T-helper 2 cell treated with Interferon-gamma antibody and Interleukin-4, amounts not matched to agents 5 μg/mL and 100 μg/mL, for 36 hours (primary cell): ENCODE measurements at places on chromosomes 7 and 10.

DNA sequence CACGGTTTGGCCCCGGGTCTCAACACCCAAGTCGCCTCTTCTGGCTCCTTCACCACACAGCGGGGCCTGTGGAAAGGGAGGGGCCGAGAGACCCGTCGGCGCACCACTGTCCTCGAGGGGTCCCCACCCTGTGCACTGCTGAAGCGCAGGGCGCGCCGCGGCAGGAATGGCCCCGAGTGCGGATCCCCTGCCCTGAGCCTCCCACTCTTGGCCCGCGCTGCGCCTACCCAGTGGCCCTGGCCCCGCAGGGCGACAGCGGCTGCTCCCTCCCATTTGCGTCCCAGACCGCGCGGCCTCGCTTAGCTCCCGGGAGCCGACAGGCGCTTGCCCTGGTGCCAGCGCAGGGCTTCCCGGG is 2.1 kb upstream of the SFMBT2 start:
- no peak for DNase-seq

DNA sequence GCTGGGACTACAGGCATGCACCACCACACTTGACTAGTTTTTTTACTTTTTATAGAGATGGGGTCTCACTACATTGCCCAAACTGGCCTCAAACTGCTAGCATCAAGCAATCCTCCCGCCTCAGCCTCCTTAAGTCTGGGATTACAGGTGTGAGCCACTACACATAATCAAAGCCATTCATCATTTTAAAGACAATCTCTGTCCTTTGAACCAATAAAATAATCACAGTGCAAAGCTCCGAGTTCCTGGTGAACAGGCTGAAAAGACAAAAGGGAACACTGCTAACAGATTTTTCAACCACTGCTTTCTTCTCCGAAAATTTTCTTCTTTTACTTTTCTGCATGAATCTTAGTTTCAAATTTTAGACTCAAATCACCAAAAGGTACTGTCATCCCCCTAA is 58.5 kb downstream of the PARD3 start:
- no peak for DNase-seq

GRCh38 chr7:431658-432111 is 88.0 kb downstream of the PDGFA start:
- no peak for DNase-seq

- no peak for DNase-seq
These were observed 480.5 kb downstream of the PHTF2 start for GRCh38 chr7:78279032-78279431.

- no peak for DNase-seq
These were observed 129.4 kb downstream of the RGS10 start for GRCh38 chr10:119413093-119413453.
